ENCODE measurements at places on chromosomes 5 and 9.

GRCh38 chr5:140345919-140346347, 470 bp downstream of the HBEGF start:
- DNase-seq: peak; percentile 60

DNA sequence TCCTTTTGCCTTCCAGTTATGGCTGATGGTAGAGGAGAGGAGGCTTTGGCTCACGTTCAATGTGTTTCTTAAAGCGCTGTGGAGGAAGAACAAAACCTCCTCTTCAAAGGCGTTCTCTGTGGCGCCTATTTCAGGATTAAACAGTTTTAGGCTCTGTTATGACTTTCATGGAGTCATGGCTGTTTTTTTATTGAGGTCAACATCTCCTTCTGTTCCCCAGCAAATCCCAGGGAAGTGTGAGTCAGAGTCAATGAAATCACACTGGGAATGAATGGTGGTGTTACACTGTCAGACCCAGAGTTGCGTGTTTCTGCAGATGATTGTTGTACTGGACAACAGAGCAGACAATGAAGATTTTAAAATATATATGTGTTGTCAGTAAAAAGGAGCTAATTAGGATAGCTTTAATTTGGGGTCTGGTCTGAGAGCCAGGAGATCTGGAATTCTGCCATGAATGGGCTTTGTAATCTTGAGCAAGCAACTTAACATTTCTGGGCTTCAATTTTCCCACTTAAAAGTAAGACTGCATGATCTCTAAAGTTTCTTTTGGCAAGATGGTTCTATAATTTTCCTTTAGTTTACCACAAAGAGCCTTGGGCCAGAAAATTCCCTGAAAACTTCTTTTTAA, 240.7 kb downstream of the CSNK1G3 start:
- no peak for DNase-seq

- no peak for DNase-seq
Observed at GRCh38 chr5:56849671-56850070, 34.3 kb downstream of the MAP3K1 start.

DNA sequence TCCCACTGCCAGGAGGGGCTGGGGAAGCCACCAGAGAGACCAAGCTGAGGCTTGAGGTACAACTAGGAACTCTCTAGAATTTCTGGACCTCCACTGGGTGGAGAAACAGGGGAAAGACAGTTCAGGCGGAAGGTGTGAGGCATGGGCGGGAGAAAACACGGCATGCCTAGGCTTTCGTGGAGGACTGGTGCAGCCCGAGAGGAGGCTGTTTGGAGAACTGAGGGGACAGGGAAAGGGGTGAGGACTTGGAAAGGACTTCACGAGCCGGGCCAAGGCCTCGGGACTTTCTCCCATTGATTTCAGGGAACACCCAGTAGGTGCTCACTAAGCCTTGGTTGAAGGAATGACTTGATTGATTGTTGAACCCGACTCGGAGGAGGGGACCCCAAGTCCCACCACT, 9.5 kb upstream of the ADGRD2 start:
- DNase-seq: no peak

DNA sequence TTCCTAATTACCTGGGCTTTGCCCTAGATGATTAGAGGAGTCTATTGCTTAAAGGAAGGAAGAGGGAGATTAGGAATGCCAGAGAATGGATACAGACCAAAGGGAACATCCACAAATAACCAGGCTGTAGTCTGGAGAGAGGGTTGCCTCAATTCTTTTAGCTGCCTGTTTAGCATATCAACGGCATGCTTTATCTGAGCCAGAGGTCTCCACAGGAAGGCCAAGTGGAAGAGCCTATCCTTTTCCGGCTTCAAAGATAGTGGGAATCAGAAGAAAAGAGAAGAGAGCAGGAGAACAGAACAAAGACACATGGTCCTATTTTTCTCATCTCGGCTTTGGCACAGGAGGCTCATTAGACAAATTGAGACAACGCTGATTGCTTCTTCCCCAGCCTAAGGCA, 142.4 kb downstream of the NMUR2 start:
- DNase-seq: no peak

- DNase-seq: no peak
Observed at GRCh38 chr9:22274477-22274876, 172.1 kb upstream of the DMRTA1 start.

DNA sequence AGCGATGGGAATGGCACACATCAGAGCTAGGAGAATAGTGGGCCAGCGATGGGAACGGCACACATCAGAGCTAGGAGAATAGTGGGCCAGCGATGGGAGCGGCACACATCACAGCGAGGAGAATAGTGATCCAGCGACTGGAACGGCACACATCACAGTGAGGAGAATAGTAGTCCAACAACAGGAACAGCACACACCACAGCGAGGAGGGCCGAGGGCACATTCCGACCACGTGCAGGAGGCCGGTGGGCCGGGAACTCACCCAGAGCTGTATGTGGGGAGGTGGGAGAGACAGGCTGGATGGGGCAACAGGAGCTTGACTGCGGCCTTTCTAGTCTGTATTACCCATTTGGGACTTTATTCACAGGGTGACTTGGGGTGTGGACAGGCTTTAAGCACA, 271.1 kb upstream of the IRX4 start:
- no peak for DNase-seq

DNA sequence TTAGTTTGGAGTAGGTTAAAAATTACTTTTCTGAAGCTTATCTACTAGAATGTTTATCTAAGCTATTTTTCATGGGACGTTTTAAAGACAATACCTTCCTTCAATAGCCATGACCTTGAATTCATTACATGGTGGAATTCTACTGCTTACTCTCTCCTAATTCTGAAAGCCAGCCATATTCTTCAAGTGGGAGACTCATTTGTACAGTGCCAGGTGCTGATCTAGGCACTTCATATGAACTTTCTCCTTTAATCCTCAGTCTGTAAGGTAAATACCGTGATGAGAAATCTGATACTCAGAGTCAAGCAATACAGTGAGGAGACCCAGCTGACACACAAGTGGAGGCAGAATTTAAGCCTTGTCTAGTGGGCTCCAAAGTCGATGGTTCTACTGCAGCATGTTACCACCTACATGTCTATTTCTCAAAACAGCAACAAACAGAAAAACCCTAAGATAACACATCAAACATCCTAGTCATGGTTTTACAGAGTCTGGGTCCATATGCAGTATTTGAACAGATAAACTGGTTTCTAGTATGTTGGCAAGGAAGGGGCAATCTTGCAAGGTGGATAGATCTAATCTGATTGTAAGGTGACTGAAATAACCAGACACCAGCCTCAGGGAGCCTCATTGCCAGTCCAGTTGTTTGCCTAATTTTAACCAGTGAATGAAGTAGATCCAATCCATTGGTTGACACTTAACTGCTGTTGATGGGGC, 243.7 kb downstream of the PIK3R1 start:
- no peak for DNase-seq

DNA sequence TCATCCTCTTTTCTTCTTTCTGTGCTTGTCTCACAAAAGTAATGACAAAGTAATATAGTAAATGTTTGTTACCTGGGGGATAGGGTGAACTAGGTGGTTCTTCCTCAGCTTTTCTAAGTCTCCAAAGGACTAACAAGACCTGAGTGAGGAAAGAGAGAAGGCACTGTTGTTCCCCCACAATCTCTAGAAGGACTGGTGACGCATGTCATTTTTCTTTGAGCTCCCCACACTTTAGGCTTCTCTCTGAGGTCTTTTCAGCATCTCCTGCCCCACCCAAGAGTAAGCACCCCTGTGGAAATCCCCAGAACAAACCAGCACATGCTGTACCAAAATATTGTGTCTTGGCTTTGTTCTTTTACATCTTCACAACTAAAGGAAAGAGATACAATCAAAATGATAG, 2.4 kb upstream of the IL7R start:
- no peak for DNase-seq

DNA sequence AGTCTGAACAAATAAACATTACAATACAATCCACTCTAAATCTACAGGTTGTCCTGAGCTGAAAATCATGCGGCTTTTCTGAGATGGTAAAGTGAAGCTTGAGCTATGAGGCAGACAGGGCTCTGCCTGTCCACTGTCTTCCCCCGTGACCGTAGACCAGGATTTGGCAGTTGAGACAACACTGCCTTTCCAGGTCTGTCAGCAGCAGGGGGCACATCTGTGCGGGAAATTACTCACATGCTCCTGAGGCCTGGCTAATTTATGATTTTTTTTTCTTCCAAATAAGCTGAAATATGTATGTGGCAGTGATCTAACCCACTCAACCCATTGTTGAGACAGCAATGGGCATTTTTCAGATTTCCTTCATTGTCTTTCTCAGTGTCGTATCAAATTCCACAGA, 307.9 kb downstream of the FBXL7 start:
- no peak for DNase-seq

DNA sequence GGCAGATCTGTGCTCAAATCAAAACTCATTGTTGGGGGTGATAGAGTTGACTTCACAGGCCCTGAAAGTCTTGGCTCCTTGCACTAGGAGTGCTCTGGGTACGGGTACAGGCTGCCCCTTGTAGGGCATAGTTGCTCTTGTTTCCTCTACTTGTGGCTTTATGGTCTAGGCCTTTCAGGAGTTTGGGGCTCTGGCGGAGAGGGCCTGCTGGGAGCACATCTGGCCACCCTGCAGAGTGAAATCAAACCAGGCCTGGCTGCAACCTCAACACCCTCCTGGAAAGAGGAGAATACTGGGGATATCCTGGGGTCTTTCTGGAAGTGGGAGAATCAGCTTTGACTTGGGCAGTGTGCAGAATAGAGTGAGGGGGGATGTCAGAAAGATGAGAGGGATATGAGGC, 1.5 kb downstream of the TGFBI start:
- no peak for DNase-seq

- DNase-seq: no peak
Observed at GRCh38 chr9:76525196-76525595, 66.2 kb downstream of the GCNT1 start.

- no peak for DNase-seq
Observed at GRCh38 chr9:134014946-134015345, 10.3 kb upstream of the BRD3OS start.
